ENCODE measurements at places on chromosomes 13 and 19.
A peak's percentile ranks its signal among the peaks of the same experiment; 100 is the strongest.

GRCh38 chr13:69199664-69200063 is 908.0 kb upstream of the ATXN8OS start:
- DNase-seq: no peak

- no peak for DNase-seq
Observed at GRCh38 chr19:15231271-15231670, 977 bp downstream of the EPHX3 start.

GRCh38 chr13:20994441-20994821 is 67.0 kb downstream of the LATS2 start:
- DNase-seq: no peak

GRCh38 chr13:79936368-79937136 is 404.4 kb downstream of the SPRY2 start:
- peak; percentile 96 for DNase-seq

DNA sequence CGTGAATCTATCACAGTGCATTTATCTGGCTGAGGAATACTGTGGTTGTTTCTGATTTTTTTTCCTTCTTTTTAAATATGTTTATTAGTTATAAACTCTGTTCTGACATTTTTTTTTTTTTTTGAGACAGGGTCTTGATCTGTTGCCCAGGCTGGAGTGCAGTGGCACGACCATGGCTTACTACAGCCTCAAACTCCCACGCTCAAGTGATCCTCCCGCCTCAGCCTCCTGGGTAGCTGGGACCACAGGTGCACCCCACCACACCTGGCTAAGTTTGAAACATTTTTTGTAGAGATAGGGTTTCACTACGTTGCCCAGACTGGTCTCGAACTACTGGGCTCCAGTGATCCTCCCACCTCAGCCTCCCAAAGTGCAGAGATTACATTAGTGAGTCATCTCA is 6.6 kb upstream of the NUMBL start:
- no peak for DNase-seq

DNA sequence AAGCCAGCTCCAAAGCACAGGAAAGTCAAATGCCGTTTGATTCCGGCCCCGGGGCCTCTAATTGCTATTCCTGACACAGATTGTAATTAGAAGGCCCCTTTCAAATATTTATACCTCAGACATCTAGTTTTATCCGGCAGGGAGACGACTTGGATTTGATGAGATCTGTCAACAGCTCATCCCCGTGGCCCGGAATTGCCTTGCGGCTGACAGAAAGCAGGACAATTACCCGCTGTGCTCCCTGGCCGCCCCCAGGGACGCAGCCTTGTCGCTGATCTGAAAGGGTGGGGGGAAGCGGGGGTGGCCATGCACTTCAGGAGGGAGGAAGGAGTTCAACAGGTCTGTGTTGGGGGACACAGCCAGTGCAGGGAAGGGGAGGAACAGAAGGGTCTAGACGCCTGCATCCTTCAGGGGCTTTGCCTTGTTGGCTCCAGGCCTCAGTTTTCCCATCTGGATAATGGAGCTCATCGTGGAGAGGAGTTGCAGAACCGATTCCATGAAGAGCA is 1.8 kb upstream of the SHD start:
- no peak for DNase-seq

DNA sequence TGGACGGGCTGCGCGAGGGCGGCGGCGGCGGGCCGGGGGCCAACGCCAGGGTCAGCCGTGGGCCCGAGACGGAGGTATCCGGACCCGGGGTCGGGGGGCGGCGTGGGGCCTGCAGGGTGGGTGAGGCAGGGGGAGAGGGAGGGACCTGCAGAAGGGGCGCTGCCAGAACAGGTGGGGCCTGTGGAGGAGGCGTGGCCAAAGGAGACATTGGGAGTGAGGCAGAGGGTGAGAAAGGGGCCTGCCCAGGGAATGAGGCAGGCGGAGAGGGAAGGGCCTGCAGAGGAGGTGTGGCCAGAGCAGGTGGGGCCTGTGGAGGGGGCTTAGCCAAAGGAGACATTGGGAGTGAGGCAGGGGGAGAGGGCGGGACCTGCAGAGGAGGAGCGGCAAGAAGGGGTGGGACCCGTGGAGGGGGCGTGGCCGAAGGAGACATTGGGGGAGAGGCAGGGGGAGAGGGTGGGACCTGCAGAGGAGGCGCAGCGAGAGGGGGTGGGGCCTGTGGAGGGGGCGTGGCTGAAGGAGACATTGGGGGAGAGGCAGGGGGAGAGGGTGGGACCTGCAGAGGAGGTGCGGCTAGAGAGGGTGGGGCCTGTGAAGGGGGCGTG is 4.2 kb downstream of the PRR36 start:
- DNase-seq: peak; percentile 95

DNA sequence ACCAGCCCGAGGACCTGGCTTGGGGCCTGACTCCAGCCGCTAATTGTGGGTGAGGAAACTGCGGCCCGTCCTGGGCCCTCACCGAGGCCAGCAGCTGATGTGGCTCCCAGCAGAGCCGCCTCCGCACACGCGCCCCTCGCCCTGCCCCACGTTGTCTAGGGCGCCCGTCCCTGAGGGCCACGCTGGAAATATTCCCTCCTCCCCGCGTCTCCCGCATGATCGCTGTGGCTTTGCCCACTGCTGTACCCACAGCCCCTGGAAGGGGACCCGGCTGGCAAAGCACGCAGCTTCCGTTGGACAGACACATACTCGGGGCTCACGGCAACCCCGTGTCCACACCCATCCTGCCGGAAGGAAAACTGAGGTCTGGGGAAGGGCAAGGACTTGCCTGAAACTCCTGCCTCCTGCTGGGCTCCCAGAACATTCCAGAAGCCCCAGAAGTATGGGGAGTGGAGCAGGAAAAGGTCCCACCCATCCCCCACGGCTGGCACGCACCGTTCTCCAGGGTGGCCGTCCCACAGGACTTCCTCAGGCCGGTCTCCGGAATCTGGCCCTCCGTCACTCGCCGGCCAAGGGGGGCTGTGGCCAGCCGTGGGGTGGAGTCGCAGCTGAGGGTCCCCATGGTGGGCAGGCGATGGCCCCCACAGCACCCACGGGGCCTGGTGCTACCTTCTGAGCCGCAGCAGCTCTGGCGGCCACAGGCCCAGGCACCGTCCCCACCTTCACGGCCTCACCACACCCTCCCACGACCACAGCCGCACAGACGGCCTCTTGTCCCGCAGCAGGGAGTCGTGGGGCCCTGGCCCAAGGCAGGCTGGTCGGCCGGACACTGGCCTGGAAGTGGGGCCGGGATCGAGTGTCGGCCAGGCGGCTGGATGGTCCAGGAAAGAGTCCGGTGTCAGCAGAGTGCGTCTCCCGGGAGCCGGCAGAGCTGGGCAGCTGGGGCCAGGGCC is 13.6 kb upstream of the SHC2 start:
- DNase-seq: no peak

DNA sequence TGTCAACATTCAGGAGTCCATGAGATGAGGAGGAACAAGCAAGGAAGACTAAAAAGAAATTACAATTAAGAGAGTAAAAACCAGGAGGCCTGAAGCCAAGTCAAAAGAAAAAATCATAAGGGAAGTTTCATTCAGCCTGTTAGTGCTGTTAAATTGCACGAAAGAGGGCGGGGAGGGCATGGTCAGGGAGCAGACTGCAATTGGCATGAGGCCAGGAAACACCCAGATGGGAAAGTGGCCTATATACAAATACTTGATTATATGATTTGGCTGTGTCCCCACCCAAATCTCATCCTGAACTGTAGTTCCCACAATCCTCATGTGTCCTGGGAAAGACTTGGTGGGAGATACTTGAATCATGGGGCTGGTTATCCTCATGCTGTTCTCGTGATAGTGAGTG is 43.9 kb downstream of the TNFSF13B start:
- no peak for DNase-seq

DNA sequence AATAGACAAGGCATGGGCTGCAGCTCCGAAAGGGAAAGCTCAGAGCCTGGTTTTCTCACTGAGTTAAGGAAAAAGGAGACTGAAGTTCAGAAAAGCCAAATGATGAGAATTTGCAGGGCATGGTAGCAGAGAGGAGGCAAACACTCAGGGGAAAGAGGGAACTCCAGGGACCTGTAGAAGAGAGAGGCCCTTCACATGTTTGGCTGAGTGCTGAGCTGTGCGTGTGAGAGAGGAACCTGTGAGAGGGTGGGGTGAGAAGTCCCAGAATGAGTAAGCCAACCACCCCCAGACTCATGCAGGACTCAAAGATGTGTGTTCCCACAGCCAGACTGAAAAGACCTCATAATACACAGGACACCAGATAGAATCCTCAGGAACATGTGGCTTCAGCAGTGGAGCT is 2.8 kb upstream of the CRYL1 start:
- DNase-seq: no peak

DNA sequence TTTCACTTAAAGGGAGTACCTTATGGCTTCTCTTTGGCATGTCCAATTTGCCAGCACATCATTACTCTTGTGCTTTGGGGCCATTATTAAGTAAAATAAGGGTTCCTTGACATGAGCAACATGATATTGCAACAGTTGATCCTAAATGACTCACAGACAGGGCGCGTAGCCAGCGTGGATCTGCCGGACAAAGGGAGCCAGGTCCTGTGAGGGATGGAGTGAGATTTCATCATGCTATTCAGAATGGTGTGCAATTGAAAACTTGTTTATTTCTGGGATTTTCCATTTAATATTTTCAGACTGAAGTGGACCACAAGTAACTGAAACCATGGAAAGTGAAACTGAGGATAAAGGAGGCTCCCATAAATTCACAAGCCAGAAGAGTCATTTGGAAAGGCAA is 48.6 kb upstream of the WASF3 start:
- DNase-seq: no peak

- no peak for DNase-seq
Observed at GRCh38 chr13:77511552-77511951, 24.0 kb upstream of the SCEL start.

GRCh38 chr13:103062079-103062478 is 4.1 kb downstream of the SLC10A2 start:
- DNase-seq: no peak

GRCh38 chr19:32416749-32417456 is 11.3 kb downstream of the DPY19L3 start:
- no peak for DNase-seq

- no peak for DNase-seq
Observed at GRCh38 chr13:72462166-72462565, 265.3 kb downstream of the MZT1 start.

- peak; percentile 11 for DNase-seq
Observed at GRCh38 chr19:2113439-2114211, 16.9 kb downstream of the IZUMO4 start.

GRCh38 chr13:94351292-94351990 is 128.0 kb downstream of the DCT start:
- no peak for DNase-seq

- DNase-seq: no peak
Observed at GRCh38 chr19:46388311-46389095, 24.9 kb downstream of the CCDC8 start.

DNA sequence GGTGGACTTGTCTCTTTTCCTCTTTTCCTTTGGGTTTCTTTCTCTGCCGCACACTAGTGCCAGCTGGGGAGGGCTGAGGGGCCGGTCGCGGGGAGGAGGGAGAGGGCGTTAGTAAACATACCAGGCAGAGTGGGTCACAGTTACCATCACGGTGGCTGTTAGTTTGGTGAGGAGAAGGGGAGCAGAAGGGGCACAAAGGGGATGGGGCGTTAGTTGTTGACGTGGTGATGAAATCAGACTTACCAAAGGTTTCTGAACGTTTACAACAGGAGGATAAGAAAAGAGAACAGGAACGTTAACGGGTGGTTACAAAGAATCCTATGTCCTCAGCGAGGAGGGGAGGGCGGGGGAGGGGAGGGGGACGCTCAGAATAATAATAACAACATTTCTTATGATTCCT is 77.9 kb downstream of the PTPRS start:
- no peak for DNase-seq

Measured in Caki2 (cell line).